ENCODE measurements at places on chromosomes 5 and 9.

DNA sequence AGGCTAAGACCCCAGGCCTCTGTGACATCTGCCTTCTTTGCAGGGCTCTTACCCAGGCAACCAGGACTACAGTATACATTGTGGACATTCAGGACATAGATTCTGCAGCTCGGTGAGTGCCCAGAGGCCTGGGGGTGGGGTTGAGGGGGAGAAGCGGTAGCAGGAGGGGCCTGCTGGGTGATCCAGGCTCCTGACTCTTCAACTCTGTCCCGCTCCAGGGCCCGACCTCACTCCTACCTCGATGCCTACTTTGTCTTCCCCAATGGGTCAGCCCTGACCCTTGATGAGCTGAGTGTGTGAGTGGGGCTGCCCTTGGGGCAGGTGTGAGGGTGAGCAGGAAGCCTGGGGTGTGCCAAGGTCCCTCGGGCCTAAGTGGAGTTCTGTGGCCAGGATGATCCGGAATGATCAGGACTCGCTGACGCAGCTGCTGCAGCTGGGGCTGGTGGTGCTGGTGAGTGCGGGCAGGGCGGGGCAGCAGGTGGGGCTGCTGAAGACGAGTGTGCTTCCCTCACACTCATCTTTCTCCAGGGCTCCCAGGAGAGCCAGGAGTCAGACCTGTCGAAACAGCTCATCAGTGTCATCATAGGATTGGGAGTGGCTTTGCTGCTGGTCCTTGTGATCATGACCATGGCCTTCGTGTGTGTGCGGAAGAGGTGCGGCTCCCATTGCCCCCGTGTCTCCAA lies 19.8 kb downstream of the GPRIN1 start:
- no peak for DNase-seq

DNA sequence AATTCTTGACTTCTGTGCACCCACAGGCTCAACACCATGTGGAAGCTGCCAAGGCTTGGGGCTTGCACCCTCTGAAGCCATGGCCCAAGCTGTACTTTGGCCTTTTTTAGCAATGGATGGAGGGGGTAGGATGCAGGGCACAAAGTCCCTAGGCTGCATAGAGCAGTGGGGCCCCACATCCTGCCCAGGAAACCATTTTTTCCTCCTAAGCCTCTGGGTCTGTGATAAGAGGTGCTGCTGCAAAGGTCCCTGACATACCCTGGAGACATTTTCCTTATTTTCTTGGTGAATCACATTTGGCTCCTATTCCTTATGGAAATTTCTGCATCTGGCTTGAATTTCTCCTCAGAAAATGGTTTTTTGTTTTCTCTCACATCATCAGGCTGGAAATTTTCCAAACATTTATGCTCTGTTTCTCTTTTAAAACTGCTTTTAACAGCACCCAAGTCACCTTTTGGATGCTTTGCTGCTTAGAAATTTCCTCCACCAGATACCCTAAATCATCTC lies 482.7 kb upstream of the TLE4 start:
- no peak for DNase-seq

- DNase-seq, result no peak
Measured at GRCh38 chr9:14186096-14186495, 127.8 kb downstream of the NFIB start.

GRCh38 chr5:153439130-153439529 lies 51.3 kb upstream of the GRIA1 start:
- no peak for DNase-seq

GRCh38 chr9:9341203-9341602 lies 1271.6 kb downstream of the PTPRD start:
- DNase-seq, result no peak

DNA sequence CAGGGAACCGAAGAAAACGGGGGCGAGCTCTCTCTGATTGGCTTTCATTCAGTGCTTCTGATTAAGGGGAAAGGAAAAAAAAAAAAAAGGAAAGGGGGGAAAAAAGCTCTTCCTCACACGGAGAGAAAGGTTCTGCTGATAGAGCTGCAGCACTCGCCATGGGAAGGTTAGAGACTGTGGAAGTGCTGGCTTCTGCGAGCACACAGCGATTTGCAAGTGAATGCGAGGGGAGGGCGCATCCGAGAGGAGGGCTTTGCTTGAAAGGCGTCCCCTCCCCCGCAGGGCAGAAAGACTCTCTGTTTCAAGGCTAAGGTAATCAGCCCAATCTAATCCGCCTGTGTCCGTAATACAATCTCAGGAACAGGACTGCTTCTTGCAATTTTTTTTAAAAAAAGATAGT lies at the start of gene CDH10:
TSS of gene CDH10 (minus strand) at position 218 of the 400 bp plus-strand sequence. CDS start 51,488 bp downstream, outside the sequence.
- DNase-seq, result no peak

DNA sequence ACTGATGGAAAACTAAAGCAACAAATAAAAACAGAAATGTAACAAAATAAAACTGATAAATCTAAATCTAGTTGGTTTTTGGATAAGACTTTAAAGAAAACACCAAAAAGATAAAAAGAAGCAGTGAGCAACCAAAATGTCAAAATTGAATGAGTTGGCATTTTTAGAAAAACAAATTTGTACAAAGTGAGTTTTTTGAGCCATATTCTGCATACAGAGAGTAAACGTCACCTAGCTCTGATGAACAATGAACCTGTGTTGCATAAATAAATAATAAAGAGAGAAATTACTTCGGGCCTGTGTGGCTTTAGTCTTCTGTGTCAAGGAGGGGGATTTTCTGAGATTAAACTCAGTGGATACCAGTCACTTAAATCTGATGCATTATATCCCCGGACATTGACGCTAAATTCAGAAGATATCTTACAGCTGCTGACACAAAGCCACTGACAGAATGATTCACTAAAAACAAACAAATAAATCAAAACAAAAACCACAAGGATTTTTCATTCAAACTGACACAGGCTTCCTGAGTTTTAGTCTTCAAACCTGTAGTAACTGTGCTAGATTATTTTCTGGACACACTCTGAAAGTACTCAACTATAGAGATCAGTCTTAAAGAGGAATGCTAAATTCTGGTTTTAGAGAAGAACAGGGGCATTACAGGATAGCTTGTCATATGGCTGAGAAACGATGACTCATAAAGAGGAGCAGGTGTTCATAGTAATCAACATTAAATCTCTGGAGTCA lies 403.5 kb upstream of the ST8SIA4 start:
- no peak for DNase-seq

DNA sequence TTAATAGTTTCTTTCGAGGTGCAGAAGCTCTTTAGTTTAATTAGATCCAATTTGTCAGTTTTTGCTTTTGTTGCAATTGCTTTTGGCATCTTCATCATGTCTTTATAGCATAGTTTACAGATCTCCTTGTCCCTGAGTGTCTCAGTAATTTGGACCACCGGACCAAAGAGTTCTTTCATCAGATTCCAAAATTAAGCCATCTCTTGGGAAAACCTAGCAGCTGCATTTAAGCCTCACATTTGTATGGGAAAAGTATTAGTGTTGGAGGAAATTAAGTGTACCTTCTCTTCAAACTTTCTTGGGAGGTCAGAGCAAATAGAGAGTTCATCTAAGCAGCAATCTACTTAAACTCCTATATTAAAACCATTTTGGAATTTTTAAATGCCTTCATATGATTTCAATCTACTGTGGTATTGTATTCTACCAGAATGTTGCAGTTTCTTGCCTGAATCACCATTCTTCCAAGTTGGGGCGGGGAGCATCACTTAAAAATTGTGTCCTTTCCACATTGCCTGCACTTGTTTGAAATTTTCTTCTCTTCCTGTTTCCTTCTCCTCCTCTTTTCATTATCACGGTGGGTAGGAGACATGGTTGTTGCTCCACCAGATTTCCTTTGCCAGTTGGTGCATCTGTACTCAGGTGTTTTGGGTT lies 97.3 kb upstream of the DAB2 start:
- DNase-seq, result no peak

DNA sequence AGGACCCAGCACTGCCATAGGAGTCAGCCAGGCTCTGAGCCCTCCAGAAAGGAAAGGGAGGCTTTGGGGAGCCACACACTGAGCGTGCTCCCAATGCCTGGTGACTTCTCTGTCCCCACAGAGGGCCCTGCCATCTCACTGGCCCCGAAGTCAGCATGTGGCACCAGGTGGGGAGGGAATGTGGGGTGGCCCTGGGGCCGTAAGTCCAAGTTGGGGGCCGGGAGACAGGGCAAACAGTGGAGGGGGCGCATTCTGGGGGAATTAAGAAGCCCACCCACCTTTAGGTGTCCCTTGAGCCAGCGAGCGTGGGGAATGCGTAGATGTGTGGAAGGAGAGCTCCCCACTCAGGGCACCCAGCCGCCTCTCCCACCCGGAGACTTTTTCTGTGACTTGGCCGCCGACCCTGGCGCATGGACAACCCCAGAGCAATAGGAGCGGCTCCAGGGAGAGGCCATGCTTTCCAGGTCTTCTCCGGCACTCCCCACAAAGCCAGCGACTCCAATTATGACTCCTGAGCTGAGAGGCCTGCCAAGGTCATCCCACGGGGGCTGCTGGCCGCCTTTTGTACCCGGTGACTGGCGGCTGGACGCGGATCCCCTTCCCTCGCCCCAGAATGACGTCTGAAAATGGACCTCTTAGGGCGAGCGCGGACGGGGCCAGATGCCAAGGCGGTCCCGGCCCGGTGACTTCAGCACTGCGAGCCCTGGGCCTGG lies 9.8 kb downstream of the IRX1 start:
- DNase-seq, result no peak

GRCh38 chr9:116154976-116155697 lies 1.5 kb downstream of the PAPPA start:
- no peak for DNase-seq

DNA sequence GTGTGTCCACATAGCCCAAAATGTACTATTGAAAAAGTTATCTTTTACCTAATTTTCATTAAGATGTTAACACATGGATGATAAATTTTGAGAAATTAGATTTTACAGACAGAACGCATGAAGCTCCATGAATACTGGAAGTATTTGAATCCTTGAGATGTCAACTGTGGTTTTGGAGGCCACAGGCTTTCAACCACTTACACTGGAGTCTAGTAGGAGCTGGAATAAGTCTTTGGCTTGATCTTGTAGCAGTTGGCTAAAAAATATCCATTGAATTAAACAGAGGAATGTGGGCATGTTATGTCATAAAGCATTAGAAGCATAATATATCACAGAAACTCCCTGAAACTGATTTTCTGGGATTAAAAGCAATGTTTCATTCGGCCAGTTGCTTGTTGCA lies 52.9 kb downstream of the CAMK4 start:
- DNase-seq, result no peak

- no peak for DNase-seq
Measured at GRCh38 chr9:114300846-114301797, 21.8 kb upstream of the ORM1 start.
